ENCODE measurements at places on chromosomes 4 and X.

DNA sequence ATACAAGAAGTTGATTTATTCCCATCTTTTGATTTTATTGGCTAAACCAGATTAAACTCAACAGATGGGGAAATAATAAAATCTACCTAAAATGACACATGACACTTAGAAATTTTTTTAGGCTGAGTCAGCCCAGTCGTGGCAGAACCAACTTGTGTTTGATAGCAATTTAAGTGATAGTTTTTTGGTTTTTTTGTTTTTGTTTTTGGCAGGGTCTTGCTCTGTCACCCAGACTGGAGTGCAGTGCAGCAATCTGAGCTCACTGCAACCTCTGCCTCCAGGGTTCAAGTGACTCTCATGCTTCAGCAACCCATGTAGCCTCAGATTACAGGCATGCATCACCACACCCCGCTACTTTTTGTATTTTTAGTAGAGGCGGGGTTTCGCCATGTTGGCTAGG, 370.3 kb upstream of the NOCT start:
- no peak for DNase-seq

- no peak for DNase-seq
These were observed 12.4 kb downstream of the ZBTB49 start for GRCh38 chr4:4302416-4302815.

DNA sequence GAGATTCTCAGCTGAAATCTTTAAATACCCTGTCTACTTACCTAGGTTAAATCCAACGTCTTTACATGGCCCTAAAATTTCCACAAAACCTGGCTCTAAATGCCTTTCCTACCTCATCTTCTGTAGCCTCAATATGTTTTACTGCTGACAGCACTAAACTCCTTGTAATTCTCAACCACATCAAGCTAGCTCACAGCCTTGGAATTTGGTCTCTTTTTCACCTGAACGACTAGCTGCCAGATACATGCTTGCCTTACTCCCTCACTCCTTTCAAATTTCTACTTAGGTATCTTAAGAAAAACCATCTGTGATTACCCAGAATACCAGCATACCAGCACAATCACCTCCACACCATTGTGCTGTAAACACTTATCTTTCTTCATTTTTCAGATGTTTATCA, 635.6 kb upstream of the PCDH10 start:
- no peak for DNase-seq

DNA sequence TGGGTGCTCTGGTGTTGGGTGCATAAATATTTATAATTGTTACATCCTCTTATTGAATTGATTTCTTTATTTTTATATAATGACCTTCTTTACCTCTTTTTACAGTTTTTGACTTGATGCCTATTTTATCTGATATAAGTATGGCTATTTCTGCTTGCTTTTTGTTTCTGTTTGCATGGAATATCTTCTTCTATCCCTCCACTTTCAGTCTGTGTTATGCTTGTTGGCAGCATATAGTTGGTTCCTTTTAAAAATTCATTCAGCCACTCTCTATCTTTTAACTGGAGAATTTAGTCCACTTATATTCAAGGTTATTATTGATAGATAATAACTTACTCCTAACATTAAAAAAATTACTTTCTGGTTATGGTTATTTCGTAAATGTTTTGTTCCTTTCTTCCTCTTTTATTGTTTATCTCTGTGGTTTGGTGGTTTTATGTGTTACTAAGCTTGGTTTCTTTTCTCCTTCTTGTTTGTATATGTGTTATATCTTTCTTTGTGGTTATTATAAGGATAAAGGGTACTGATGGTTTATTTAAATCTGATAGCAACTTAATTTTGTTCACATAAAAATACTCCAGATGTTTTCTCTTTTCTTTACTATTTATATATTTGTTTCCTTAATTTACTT, 69.5 kb downstream of the IL15 start:
- DNase-seq, result peak; percentile 18

GRCh38 chr4:48321312-48321711, 20.0 kb upstream of the SLAIN2 start:
- no peak for DNase-seq

DNA sequence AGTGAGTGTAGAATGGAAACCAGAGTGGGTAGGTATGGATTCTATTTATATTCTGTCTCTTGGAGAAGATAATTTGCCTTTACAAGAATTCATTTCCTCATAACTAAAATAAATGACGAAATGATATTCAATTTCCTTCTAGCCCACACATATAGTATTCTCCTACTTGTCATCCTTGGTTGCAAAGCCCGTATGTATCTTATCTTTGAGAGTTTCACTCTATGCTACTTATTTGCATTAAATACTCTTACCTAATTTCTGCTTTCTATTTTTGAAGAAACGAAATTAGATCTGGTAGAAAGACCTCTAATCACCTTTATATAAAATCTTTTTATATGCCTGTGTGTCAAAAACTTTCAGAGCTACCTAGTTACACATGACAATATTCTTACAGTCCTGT, 457.7 kb downstream of the NKX6-1 start:
- DNase-seq, result no peak

Data from B cell (primary cell).